ENCODE measurements at places on chromosomes 1 and 21.

DNA sequence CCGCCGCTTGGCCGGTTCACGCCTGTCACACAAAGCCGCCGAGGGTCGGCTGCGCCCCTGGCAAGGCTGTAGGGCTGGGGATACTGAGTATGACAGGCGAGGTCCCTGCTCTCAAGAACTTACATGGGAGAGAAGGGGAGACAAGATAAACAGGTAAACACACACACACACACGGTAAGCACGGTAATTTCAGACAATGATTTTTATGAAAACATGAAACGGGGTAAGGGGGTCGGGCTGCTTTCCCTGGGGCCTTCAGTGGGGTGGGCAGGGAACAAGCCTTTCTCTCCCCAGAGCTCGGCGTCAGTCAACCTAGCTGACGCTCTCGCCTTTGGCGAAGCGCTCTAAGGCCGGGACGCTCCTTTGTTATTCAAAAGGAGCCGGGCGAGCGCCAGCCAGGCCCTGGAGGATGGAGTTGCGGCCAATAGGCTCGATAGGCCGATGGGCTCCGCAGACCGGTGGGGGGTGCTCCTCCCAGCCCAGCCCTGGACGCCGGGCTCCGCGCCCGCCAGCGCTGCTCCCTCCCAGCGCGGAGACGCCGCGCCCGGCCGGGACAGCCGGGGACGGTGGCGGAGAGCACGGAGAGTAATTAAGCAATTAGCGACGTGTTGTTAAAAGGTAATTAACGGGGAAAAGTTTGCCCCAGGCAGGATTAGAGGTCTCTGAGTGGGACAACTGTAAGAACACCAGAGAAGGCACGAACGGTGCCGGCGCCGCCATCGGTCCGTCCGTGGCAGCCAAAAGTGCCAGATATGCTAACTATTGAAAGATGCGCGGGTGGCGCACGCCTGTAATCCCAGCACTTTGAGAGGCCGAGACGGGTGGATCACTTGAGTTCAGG is 950 bp upstream of the INKA2 start:
- DNase-seq, result peak; percentile 69

- DNase-seq, result no peak
Observed at GRCh38 chr1:214124915-214125314, 137.1 kb downstream of the PROX1 start.

- no peak for DNase-seq
Observed at GRCh38 chr1:935751-936231, 12.1 kb downstream of the SAMD11 start.

GRCh38 chr1:9539829-9540550 is 725 bp downstream of the SLC25A33 start:
- DNase-seq, result peak; percentile 46

GRCh38 chr1:32626176-32626575 is 24.2 kb downstream of the ZBTB8OS start:
- DNase-seq, result no peak

- no peak for DNase-seq
Observed at GRCh38 chr1:1616838-1617237, 1.5 kb downstream of the MIB2 start.

GRCh38 chr1:32398401-32398800 is 4.2 kb upstream of the BSDC1 start:
- DNase-seq, result no peak

GRCh38 chr1:221187174-221187573 is 307.9 kb downstream of the HLX start:
- DNase-seq, result no peak

DNA sequence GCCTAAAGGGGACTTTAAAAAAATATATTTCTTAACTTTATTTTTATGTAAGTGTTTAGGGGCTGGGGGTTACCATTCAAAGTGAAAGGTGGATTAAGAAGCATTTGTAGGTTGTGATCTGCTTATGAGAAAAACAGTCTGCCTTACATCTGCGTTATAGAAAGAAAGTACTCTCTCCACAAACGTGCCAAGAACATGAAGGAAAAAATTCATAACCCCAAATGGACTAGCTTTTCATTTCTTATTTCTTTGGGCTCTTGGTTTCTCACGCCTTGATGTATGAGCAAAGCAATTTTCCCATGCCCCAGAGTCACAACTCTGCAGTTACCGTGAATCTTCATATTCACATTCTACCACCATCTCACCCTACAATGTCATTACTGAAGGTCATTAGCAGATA is 1165.1 kb upstream of the ADGRL4 start:
- DNase-seq, result no peak

DNA sequence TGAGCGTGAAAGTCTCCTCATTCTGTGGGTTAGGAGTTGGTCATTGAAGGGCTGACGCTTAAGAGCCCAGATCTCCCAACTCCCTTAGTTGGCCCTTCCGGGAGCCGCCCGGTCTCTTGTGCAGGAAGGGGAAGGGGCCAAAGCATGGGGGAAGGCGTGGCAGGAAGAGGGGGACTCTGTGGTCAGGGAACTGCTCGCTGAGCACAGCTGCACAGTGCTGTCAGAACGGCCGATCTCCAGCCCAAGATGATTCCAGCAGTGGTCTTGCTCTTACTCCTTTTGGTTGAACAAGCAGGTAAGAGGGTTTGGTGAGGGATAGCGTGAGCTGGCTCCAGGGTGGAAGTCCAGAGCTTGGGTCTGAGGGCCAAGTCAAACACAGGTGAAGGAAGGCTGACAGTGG is at the start of gene FCER1G:
Gene FCER1G, plus strand, starts transcription at position 220 of the 400 bp plus-strand sequence. Its CDS starts 27 bp downstream, at position 247.
- no peak for DNase-seq

DNA sequence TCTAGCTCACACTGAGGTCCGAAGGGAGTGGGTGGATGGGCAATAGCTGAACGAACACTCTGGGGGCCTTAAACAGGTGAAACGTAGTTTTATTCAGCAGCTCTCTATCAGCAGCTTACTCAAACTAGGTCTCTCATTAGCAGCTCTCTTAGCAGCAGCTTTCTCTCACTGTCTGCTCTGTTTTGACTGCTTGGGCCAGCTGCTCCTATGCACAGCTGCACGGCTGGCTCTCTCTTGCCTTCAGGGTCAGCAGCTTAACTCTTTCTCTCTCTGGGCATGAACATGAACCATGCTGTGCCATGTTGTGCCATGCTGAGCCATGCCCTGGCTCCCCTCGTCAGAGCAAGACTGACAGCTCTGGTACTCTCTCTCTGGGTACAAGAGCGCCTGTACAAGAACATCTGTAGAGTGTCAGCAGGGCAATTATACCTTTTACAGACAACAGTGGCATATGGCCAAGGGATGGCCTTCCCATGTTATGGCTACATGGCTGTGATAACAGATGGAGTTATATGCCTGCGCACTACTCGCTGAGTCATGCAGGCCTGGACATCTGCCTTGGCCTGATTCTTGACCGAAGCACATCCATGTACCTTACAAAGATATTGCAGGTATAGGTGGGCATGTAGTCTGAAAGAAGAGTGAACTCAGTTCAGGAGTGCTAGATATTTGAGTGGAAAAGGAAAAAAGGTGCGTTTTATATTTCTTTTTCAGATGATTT is 152.4 kb downstream of the LEPR start:
- no peak for DNase-seq

GRCh38 chr1:85692730-85693314 is 15.4 kb downstream of the ZNHIT6 start:
- peak; percentile 79 for DNase-seq

GRCh38 chr1:206135248-206135647 is 18.1 kb upstream of the AVPR1B start:
- no peak for DNase-seq

- no peak for DNase-seq
Observed at GRCh38 chr1:212959266-212960220, 9.2 kb downstream of the VASH2 start.

GRCh38 chr1:82979593-82980236 is 1019.2 kb downstream of the TTLL7 start:
- no peak for DNase-seq

DNA sequence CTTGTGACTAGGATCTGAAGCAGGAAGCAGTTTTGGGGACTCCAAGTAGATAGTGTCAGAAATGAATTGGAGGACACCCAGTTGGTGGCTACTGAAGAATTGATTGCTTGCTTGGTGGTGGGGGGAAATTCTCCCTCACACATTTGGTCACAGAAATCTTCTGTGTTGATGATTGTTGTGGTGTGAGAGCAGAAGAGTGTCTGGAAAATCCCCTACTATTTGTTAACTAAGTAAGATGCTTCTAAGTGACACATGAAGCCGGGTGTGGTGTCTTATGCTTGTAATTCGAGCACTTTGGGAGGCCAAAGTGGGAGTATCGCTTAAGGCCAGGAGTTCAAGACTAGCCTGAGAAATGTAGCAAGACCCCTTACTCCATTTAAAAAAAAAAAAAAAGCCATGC is 22.5 kb upstream of the IPP start:
- no peak for DNase-seq

DNA sequence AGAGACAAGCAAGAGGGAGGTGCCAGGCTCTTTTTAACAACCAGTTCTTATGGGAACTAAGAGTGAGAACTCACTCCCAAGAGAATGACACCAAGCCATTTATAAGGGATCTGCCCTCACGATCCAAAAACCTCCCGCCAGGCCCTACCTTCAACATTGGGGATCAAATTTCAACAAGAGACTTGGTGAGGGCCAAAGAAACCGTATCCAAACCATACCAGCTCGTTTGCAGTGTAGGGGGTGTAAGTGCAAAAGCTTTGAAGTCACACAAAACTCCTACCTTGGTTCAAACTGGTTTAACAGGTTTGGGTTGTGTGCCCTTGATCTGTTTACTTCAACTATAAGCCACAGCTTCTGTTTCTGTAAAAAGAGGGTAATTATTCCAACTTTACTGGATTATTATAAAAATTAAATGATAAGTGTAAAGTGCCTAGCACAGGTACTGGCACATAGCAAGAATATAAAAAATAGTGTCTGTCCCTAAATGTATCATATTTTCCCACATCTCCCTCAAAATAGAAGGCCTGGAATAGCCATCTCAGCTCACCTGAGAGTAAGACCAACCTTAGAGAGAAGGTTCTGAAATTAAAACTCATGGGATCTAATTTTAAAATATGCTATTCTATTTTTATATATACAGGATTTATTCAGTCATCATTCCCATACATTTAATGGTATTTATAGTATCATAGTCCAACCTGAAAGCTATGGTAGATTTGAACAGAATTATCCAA is 7.0 kb upstream of the USP25 start:
- no peak for DNase-seq

DNA sequence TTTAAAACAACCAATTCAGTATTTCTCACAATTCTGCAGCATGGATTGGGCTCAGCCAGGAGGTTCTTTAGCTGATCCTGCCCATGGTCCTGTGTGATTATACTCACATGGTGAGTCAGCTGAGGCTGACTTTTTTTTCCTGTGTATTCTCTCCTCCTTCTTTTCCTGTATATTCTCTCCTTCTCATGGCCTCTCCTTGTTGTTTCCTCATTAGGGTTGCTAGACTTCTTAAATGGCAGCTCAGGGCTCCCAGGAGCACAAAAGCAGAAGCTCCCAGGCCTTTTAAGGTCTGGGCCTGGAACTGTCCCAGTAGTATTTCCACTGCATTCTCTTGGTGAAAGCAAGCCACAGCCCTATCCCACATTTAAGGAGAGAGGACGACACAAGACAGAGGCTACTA is 26.8 kb downstream of the VANGL1 start:
- no peak for DNase-seq

DNA sequence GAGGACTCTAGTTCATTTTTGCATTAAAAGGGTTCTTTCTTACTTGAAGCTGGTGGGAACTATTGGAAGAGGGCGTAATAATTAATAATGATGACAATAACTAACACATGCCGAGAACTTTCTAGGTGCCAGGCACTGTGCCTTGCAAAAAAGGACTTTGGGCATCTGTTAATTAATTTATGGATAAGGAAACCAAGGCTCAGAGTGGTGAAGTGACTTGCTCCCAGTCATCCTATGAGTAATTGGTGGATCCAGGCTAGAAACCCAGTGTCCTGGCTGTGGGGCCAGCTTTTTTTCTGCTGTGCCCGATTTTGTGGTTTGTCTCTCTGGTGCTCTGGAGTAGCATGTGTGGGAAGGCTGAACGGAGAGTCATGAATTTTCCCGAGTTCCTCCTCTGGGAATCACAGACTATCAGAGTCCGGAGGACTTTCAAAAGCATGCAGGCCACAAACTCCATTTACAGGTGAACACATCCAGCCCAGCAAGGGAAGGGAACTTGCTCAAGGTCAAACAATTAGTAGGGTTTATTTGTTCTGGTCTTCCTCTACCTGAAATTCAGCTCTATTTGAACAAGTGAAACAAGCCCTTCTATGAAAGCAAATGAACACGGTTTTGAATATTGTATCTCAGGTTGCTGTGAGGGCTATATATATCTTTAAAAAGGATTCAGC is 23.4 kb downstream of the ROR1 start:
- peak; percentile 39 for DNase-seq

- DNase-seq, result no peak
Observed at GRCh38 chr1:205317311-205317917, 4.1 kb downstream of the NUAK2 start.

GRCh38 chr1:22289307-22289995 is 146.6 kb upstream of the WNT4 start:
- DNase-seq, result no peak

- DNase-seq, result peak; percentile 49
Observed at GRCh38 chr1:197984289-197984688, 67.1 kb downstream of the LHX9 start.
